ENCODE measurements at places on chromosomes 1 and 21. TPM values are rescaled to one million over a fixed set of nuclear protein-coding genes. Genes with fewer than 3 reads are reported as not detected.

GRCh38 chr1:47663286-47663685, 225.4 kb downstream of the FOXD2 start:
- DNase-seq = no peak

Gene CYYR1
- polyA plus RNA-seq = not detected

GRCh38 chr1:26697978-26698849, 2.4 kb downstream of the ARID1A start:
- DNase-seq = peak; percentile 52

DNA sequence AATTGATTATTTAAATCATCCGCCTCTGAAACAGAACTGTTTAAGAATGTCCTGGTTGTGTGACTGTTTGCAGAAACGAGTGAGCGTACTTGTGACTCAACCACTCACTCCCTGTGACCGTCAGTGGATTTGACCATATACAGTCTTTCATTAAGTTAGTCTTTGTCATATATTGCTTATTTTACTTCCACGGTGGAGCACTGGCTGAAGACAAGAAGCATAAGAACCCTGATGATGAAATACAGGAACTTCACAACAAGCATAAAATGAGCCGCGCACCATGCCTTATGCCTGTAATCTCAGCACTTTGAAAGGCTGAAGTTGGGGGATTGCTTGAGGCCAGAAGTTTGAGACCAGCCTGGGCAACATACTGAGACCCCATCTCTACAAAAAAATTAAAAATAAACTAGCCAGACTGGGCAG, 194.0 kb downstream of the TOMM20 start:
- DNase-seq = no peak

GRCh38 chr1:226405411-226405988, 2.4 kb downstream of the PARP1 start:
- no peak for DNase-seq

DNA sequence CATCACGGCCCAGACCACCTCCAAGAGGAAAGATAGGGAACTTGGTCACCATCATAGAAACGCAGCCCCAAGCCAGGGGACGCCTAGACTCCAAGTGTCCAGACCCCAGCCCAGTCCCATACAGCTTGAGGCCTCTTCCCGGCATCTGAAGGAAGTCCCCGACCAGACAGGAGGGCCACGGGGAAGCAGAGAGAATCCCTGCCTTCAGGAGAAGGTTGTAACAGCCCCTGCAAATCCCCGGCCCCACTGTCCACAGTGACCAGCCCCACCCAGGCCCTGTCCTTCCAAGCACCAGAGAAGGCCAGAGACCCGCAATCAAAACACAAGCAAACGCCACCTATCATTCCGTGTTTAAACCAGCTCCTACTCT, 1.7 kb downstream of the SLC19A1 start:
- no peak for DNase-seq

Gene CADM3
- not detected for polyA plus RNA-seq

DNA sequence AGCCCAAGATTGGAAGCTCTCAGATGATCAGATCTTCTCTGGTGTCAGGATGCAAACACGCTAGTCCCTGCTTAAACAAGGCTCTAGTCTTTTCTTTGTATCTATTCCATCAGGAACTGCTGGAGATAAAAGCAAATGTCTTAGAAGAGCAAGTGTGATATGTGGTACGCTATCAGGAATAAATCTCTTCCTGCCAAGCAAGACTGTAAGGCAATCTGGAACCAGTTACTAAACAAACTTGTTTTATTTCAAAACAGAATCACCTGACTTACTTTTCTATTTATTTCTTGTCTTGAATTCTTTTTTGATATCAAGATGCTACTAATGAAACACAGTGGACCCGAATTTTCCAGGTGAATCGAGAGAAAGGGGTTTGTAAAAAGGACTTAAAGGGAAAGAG, 139.9 kb upstream of the ZNF644 start:
- DNase-seq = no peak

- DNase-seq = no peak
Observed at GRCh38 chr1:43184388-43184787, 12.3 kb downstream of the CFAP57 start.

DNA sequence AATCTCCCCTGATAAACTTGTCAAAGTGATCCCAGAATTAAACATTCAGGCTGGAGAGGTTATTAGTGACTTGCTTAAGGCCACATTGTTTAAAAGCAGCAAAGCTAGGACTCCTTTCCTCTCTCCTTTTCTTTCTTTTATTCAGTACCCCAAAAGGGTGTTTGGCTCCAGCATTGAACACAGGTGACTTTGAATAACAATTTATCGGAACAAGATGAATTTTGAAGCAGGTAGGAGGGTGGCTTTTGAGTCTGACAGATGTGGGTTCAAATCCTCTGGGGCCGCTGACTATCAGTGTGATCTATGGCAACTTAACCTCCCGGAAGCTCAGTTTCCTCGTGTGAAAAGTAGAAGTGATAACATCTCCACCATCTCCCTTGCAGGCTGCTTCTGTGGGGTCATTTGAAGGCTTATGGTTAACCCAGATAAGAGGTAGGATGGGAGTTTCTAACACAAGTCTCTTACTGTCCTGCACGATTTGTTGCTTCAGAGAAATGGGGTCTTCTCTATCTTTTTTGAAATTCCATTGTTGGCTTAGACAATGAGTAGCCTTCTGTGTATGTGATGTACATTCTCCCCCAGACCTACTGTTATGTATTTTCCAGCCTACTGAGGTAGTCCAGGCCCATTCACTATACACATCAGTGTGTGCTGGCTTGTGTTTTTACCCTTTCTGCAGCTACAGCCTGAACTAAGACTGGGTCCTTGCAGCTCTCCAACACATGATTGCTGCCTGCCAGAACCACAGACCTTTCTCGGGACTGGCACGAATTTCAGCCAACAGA, 29.0 kb downstream of the JUN start:
- DNase-seq = no peak

DNA sequence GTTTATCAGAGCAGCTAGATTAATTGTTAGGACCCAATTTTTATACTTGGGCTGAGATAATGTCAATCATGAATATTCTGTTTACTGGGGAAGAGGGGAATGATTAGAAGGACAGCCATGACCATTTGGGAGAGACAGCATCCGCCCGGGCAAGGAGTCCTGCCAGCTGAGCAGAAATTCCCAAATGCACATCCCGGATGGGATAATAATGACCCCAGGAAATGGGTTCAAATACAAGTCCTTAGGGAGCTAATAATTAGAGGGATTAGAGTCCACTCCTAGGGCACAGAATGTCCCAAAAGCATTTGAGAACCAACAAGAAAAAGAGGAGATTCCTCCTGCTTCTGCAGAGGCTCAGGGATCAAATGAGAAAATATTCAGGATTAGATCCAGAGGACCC, 115.9 kb downstream of the LRRC53 start:
- DNase-seq = no peak

DNA sequence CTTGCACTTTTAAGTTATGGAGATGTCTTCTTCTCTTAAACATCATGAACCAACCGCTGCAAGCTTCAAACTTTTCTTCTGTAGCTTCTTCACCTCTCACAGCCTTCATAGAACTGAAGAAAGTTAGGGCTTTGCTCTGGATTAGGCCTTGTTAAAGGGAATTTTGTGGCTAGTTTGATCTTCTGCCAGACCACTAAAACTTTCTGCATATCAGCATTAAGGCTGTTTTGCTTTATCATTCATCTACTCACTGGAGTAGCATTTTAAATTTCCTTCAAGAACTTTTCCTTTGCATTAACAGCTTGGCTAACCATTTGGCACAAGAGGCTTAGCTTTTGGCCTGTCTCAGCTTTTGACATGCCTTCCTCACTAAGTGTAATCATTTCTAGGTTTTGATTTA, 43.0 kb upstream of the RGL1 start:
- no peak for DNase-seq

Gene LAMC1
- 13.6 TPM for polyA plus RNA-seq

Gene FMO3
- polyA plus RNA-seq = not detected

DNA sequence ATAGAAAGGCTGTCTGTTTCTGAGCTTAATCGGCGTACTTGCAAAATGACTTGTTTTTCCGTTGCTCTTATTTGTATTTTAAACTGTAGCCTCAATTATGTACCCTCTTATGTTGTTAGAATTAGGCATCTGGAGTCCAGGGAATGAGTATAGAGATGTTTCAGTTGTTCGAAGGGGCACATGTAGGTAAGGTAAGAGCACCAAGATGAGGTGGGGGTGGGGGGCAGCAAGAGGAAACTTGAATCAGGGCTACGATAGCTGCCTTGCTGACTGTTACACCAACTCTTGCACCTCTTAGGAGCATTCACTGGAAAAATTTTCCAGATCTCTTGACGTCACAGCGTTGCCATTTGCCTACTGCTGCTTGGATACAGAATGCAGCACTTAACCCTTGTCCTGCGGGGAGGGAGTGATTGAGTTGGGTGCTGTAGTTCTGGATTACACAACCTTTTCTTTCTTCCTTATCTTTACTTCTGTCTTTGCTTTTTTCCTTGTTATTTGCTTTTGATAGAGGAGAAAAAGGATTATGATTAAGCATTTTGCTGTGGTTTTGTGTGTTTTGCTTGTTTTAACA, 3.2 kb downstream of the ATP1B1 start:
- DNase-seq = no peak

DNA sequence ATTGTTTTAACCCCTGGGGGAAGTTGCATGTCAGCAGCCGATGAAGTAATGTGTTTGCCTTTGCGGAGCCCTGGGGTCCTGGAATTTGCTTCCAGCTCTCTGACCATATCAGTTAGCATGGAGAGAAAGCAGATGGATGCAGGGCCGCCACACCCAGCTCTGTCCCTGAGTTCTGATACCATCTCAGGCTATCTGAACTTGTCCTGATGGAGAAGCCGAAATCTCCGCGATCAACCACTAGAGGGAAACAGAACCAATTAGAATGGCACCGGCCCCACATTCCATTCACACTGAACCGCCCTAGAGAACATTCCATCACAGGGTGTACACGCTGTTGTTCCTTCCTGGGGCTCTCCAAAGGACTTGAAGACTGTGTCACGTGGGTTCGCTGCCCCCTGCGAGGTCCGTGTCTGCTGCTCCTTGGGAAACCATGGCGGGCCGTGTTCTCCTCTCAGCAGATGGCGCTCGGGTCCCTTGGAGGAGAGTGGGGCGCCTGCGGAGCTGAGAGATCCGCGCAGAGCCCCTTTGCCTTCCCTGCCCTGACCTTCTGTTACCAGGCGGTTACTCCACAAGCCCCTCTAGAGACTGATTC, 75.4 kb downstream of the ABCA4 start:
- DNase-seq = no peak

Gene GPR157
- polyA plus RNA-seq = 0.66 TPM

GRCh38 chr1:166080277-166080966, 86.4 kb downstream of the FAM78B start:
- DNase-seq = no peak

- DNase-seq = no peak
Observed at GRCh38 chr1:34370748-34371147, 194.0 kb downstream of the C1orf94 start.

DNA sequence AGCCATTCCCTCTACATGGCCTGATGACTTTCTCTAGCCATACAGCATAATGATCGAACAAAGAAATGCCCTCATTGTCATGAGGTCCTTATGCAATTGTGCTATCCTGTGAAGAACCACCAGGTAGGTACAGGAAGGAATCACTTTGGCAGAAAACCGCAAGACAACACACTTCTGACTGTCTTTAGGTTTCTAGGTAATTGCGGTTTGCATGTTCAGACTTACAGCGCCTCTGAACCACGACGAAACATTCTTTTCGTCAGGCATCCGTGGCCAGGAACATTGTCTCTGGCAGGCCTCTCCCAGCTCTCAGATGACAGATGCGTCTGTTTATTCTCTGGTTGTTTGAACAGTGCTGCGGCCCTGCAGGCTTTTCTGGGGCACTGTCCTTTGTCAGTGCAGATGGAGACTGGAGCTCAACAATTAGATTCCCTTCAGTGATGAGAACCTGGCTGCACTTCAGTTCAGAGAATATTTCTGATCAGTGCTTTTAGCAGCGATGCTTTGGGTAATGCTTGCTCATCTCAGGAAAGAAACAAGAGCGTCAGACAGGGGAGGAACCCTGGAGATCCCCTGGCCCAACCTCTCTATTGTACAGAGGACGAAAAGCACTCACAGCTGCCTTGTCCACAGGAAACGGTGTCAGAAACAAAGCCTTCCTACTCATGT, 63.4 kb downstream of the B3GALT5 start:
- no peak for DNase-seq

DNA sequence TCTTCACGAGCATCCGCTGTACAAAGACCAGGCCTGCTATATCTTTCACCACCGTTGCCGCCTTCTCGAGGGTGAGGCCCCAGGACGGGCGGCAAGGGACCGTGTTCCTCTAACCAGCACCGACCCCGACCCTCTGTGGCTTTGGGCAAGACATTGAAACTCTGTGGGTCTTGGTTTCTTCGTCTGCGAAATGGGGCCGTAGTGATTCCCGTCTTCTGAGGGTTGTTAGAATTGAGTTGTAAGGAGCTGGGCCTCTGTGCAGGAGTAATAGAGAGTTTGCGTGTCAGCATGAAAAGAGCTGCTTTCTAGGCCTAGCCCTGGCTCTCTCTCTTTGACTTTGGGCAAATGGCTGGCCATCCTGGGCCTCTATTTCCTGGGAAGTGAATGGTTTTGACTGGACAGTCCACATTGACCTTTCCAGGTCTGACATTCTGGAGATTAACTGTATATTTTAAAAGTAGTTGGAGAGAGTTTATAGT, 591 bp downstream of the MRPL37 start:
- no peak for DNase-seq

Gene XCL1
- polyA plus RNA-seq = 0.19 TPM

GRCh38 chr1:113780374-113781146, 21.3 kb upstream of the PHTF1 start:
- no peak for DNase-seq

DNA sequence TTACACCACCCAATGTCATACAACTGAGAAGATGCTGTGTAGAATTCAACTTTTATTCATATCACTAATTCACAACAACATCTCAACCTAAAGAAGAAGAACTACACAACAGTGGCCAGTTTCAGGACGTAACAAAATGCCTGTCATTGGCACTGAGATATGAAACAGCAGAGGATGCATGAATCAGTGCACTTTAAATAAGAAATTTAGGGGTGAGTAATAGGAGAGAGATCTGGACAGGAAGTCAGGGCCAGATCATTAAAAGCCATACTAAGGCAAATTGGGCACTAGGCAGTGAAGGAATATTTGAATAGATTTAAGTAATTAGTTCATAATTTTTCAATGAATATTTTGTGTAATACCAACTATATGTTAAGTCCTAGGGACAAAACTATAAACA, 510.5 kb downstream of the PLPP3 start:
- no peak for DNase-seq

- DNase-seq = no peak
Observed at GRCh38 chr1:204858363-204858821, 12.3 kb upstream of the NFASC start.
